ENCODE measurements at places on chromosomes 4 and X. TPM values are rescaled to one million over a fixed set of nuclear protein-coding genes. Genes with fewer than 3 reads are reported as not detected.

Gene PRSS12
- 6.4 TPM for total RNA-seq

Gene NPY2R
- 0.91 TPM for total RNA-seq

Gene SERPINA7
- total RNA-seq = not detected

Gene DUSP9
- 0.45 TPM for total RNA-seq

Gene MAGEB4
- not detected for total RNA-seq

Gene AKAP4
- not detected for total RNA-seq
